ENCODE measurements at places on chromosomes 16 and 17.

DNA sequence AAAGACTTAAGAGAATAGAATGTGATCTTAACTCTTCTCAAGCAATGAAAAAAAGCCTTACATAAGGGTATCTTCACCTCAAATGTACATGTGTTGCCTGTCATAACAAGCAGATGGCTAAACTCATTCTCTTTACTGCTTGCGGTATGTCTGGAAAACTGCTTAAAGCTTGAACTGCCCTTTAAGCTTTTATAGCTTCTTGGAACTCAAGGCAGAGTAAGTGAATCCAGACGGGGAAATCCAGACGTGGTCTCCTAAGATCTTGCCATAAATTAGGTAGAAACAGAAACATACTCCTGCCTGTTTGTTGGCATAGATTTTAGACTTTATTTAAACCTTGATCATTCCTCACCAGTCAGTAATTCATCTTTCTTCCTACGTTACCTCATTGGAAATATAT is 19.6 kb downstream of the CLUAP1 start:
- no peak for DNase-seq

GRCh38 chr16:85202051-85202601 is 89.9 kb upstream of the CIBAR2 start:
- DNase-seq = no peak

DNA sequence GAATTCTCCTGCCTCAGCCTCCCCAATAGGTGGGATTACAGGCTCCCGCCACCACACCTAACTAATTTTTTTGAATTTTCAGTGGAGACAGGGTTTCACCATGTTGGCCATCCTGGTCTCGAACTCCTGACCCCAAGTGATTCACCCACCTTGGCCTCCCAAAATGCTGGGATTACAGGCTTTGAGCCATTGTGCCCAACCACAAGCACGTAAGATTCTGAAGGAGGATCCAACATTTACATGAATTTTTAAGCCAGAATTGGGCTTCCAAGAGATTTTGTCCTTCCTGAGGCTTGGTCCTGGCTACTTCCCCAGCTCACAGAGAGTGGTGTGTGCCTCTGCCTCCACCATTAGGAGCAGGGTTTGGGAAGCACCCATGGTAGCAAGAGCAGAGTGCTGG is 11.1 kb downstream of the G6PC3 start:
- no peak for DNase-seq

GRCh38 chr17:72414967-72415853 is 294.4 kb downstream of the SOX9 start:
- no peak for DNase-seq

DNA sequence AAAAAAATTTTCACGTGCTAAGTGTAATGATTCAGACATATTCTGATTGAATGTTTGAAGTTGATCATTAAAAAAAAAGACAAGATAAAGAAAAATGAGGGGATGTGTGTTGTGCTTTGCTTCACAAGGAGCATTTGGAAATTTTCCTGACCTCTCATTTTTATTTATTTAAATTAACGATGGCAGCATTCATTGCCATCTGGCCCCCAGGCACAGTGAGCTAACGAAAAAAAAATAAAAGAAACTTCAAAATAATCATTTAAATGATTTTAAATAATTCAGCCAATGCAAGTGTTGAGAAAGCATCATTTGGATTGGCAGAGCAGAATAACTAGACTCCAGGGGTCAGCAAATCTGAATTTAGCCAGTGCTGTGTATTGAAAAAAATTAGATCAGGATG is 1037.2 kb downstream of the CDH11 start:
- DNase-seq = no peak

- no peak for DNase-seq
These were observed 72.8 kb upstream of the TOB1 start for GRCh38 chr17:50938821-50939541.

- no peak for DNase-seq
These were observed 23.9 kb downstream of the ABCC3 start for GRCh38 chr17:50658616-50659015.

GRCh38 chr16:66503030-66503429 is 46.9 kb downstream of the TK2 start:
- DNase-seq = no peak

- DNase-seq = peak; percentile 48
These were observed 174.6 kb downstream of the CDH13 start for GRCh38 chr16:82801361-82801760.

DNA sequence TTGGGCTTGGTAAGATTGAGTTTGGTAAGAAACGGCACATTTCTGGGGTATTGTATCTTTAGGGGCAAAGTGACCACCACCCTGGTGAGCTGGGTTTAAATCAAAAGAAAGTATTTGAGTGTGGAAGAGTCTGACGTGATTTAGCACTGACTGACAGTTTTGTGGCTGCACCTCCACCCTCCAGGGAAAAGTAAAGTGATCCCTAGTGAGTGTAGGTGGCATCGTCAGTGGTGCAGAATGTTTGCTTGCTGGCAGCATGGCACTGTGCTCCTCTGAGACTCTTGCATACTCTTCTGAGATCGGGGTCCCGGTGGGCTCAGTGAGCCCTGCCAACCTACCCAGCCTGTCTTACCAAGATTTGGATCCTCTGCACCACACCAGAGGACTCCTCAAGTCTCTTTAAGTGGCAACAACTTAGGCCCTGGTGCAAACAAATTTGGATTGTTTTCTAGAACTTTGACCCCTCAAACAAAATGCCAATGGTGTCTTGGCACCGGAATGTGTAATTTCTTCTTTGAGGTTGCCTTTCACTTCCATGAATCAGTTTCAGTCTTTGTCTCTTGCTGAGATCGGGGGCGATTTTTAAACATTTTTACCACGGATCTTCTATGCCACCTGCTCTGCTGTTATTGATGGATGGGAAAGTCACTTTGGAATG is 2.8 kb downstream of the PRKCB start:
- DNase-seq = no peak

- DNase-seq = no peak
These were observed 104.4 kb upstream of the SALL1 start for GRCh38 chr16:51255349-51255972.

GRCh38 chr17:57788725-57789124 is 43.6 kb upstream of the CCDC182 start:
- no peak for DNase-seq

DNA sequence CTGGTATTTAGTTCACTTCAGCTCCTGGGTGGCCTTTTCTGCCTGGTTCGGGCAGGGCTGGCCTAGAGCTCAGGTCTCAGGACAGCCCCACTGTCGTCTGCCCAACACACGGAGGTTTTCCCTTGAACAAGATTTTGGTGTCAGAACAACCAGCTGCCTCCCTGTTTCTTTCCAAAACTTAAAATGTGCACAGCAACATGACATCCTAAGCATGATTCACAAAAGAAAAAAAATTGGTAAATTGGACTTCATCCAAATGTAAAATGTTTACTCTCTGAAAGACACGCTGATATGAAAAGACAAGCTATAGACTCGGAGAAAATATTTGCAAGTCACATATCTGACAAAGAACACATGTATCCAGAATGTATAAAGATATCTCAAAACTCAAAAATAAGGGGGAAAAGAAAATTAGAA is 197.8 kb upstream of the CHMP6 start:
- no peak for DNase-seq

DNA sequence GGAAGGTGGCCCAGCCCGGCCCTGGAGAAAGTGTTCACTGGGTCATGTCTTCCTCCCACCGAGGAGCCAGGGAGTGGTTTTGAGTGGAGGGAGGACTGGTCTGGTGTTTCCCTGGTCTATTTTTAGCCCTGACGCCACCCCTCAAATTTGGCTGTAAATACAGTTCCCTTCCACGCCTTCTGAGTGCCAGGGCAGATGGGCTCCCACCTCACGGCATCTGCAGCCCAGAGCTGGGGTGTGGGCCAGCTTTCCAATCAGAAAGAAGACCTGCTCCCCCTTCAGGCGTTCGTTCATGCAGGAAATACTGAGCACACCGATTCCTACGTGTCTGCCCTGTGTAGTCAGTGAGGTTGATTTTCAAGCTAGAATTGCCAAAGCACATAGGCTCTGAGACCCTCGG is 53.7 kb downstream of the SNX20 start:
- no peak for DNase-seq

DNA sequence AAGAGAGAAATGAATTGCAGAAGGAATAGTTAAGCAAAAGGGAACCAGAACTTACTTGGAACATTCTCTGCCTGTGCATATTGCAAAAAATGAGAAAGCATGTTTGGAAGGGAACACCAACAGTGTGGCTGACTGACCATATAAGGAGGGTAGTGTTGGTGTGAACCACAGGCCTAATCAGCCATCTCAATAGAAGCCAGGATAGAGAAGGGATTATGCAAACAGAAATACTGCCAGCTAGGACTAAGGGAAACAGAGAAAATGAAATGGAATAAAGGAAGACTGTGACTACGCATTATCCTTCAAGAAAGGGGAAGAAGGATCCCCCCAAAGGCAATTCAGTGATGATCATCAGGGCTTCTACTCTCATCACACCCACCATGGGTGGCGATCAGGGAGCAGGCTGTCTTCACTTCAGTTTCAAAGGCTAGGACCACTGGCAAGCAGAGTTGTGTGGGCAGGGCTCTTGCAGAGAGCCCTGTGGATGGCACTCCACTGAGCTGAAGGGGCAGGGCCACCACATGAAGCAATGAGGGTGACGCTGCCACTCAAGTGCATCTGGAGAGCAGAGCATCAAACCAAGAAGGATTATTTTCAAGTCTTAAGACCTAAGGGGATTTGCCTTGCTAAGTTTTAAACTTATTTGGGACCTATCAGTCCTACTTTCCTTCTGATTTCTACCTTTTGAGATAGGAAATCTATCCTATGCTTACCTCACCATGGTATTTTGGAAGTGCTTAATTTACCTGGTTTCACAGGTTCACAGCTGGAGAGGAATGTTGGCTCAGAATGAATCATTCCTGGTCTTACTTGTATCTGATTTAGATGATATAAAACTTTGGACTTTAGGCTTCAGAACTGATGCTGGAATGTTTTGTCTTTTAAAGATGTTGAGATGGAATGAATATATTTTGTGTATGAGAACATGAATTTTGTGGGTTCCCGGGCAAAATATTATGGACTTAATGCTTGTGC is 140.5 kb downstream of the SSH2 start:
- DNase-seq = no peak

GRCh38 chr16:65123396-65124211 is 1.7 kb upstream of the CDH11 start:
- DNase-seq = no peak

DNA sequence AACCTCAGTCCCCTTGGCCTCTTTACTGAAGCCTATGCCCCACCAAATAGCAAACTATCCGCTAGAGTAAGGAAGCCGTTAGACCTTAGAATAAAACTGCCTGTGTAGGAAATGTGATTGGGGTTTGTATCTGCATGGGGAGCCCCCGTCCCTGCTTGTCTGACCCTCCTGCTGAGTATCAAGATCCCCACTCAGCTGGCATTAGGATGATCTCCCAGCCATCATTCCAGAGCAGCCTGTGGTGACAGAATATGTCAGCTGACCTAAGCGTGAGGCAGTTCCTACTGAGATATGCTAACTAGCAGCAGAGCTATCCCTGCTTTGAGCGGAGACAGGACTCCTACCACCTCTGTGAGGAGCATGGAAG is 645 bp upstream of the GFOD2 start:
- peak; percentile 19 for DNase-seq

DNA sequence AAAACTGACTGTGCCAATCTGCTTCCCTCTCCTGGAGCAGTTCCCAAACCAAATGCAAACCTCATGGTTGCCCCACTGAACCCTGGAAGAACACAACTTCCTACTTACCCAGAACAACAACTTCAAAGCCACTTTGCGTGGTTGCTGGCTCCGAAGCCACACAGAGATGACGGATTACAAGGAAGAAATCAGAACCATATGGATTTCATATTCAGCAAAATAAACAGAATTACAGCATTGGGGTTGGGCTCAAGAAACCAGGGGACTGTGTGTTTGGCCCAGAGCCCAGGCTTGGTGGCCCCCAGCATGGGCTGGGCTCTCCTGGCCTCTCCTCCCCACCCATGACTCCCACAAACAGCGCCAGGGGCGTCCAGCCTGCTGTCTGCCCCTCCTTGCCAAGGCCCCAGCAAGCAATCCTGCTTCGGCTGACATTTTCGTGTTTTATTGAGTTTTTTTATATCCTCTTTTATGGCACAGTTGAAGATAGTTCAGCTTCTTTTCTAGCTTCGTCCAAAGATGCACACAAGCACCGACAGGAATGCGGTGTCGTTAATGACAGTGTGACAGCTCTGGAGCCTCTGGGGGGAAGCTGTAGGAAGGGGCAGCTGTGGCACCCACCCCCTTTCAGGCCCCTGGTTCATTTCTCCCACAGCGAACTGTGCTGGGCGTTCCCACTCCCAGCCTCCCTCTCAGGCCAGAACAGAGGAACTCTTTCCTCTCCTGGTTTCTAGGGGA is 137.1 kb downstream of the GAS7 start:
- DNase-seq = no peak

- no peak for DNase-seq
These were observed 21.7 kb downstream of the MYL4 start for GRCh38 chr17:47230864-47231263.

DNA sequence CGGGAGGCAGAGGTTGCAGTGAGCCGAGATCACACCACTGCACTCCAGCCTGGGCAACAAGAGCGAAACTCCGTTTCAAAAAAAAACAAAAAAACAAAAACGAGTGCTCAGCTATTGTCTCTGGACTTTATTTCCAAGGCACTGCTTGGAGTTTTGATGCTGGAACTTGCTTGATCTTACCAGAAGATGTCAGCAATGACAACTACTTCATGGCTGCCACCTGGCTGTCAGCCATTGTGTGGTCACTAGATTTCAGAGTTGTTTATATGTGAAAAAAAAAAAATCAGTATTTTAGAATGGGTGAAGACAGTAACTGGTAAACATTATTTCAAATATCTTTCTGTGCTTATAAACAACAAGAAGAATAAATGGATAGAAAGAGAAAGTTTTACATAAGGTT is 26.3 kb upstream of the OR4D1 start:
- DNase-seq = no peak

DNA sequence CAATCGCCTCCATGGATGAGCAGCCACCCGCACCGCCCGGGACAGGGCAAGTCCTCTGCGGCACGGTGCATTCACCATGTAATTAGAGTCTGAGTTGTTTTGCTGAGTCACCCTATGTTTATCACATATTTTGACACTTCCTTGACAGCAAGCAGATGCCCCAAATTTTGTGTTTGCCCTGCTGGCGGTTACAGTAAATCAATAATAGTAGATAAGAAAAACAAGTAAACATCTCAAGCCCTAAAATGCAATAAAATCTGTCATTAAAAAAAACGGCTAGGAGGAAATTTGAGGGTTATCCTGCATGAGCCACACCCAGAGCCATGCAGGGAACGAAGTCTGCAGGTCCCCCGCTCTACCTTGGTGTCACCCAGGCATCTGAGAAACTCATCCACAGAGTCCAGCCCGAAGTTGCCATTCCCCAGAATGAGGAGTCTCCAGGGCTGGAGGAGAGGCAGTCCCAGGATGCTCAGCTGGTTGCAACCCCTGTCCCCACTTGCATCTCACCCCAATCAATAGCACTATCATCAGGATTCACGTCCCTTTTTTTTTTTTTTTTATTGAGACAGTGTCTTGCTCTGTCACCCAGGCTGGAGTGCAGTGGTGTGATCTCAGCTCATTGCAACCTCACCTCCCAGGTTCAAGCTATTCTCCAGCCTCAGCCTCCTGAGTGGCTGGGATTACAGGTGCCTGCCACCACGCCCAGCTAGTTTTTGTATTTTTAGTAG is 16.5 kb upstream of the ST6GALNAC1 start:
- DNase-seq = no peak

Data from non-pigmented ciliary epithelial cell (primary cell).